ENCODE measurements at places on chromosomes 1 and 21.
A peak's percentile ranks its signal among the peaks of the same experiment; 100 is the strongest.

GRCh38 chr1:35449334-35450008 lies 107.7 kb downstream of the KIAA0319L start:
- DNase-seq, result no peak

DNA sequence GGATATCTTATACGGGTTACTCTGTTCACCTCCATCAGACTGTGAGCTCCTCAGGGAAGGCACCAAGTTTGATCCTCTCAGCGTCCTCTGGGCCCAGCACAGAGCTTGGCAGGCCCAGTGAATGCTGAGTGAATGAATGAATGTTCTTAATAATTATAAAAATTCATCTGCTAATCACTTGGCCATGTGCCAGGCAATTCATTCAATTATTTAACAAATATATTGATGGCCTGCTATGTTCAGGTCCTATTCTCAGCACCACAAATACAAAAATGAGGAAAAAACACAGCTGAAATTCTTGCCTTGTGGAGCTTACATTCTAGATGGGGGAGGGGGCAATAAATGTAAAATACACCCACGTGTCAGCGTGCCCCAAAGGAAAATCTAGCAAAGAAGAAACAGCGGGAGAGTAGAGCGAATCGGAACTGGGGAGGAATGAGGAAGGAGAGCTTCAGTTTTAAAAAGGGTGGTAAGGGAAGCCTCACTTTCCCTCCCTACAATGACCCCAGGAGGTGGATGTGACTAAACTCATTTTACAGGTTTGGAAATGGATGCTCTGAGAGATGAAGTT lies 15.8 kb downstream of the CDCP2 start:
- DNase-seq, result no peak

- DNase-seq, result no peak
Observed at GRCh38 chr1:85857991-85858390, 149.8 kb upstream of the ZNHIT6 start.

- DNase-seq, result no peak
Observed at GRCh38 chr1:200960948-200961340, 62.6 kb downstream of the KIF21B start.

DNA sequence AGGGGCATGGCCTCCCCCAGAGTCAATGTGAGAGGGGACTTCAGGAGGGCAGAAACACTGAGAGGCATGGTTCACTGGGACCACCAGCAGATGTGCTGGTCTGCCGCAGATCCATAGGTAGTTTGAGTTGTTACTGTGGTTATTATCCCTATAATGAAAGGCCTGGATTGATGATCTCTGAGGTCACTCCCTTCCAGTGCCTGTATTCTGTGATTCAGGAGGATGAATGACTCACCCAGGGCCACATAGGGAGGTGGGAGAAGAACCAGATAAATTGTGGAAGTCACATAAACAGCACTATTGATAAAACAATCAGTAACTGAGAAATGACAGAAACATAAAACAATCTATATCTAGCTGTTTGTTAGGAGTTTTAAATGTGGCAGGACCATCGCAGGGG lies 22.7 kb upstream of the ACTL8 start:
- DNase-seq, result no peak

GRCh38 chr1:86950712-86951419 lies 36.4 kb downstream of the HS2ST1 start:
- DNase-seq, result no peak

DNA sequence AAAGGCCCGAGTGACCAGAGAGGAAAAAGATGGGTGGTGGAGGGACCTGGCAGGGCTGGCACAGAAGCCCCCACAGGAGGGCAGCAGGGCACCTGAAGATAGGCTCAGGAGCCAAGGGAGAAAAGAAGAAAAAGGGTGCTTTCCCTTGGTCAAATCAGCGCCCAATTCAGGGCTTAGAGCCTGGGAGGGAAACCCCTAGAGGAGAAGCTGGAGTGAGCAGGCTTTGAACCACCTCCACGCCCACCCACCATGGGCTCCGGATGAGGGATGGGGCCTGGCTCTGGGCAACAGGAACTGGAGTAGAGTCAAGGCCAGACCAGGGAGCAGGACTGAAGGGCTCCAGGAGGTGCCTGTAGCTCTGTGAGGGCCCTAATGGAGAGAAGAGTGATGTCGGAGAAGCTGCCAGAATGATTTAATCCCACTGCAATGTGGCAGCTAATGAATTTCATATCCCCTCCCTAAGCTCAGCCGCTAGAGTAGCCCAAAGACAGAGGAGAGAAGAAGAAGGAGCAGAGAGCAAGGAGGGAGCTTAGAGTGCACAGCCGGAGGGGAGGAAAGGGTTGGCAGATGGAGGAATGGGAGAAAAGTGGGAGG lies 12.0 kb upstream of the PRELP start:
- DNase-seq, result no peak

DNA sequence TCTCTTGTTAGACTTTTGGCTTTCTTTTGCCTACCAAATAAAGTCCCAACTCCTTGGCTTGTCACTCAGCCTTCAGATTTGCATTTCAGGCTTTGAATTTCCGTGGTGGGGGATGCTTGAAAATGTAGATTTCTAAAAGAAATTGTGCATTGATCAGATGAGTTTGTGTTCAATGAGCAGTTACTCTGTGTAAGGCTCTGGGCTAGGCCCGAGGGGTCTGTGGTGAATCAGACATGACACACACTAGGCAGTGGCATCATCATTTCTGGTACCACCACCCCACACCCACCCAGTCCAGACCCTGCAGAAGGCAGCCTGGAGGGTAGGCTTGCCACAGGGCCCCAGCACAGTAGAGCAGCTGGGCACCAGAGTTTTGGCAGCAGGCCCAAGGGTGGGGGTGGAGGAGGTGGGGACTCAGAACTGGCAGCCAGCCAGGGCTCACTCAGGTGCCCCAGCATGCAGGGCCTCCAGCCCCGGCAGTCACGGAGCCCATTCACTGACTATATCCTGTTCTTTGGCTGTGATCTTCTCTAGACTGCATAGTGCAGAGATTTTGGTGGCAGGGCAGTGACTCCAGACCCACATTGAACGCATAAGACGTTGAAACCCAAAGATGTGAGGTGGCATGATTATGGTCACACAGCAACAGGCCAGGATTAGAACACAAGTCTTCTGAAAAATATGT lies 97.2 kb upstream of the ARTN start:
- peak; percentile 90 for DNase-seq

DNA sequence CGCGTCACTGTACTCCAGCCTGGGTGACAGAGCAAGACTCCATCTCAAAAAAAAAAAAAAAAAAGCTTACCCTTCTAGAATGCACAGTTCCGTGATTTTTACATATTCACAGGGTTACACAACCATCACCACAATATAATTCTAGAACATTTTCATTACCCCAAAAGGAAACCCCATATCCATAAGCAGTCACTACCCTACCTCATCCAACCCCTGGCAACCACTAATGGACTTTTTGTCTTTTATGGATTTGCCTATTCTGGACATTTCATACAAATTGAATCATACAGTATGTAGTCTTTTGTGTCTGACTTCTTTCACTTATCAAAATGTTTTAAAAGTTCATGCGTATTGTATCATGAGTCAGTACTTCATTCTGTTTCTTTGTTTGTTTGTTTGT lies 22.8 kb downstream of the SYF2 start:
- DNase-seq, result no peak

DNA sequence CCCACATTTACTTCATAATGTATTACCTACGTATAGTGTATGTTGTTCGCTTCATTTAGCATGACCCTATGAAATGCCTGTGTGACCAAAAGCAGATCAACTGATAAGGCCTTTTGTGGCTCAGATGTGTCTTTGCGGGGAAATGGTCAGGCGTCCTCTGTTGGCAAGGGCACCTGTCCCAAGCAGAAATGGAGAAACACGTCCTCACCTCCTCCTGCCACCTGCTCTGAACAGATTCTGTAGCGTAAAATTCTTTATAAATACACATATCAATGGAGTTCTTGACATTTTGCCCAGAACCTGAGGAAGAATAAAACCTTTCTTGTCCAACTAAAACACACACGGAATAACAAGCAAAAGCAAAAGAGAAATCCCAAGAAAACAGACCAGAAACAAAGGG lies 417.9 kb downstream of the KIF26B start:
- no peak for DNase-seq

GRCh38 chr1:231776010-231776756 lies 149.6 kb downstream of the DISC1 start:
- DNase-seq, result no peak

- DNase-seq, result no peak
Observed at GRCh38 chr1:59570524-59570923, 244.2 kb upstream of the HOOK1 start.

DNA sequence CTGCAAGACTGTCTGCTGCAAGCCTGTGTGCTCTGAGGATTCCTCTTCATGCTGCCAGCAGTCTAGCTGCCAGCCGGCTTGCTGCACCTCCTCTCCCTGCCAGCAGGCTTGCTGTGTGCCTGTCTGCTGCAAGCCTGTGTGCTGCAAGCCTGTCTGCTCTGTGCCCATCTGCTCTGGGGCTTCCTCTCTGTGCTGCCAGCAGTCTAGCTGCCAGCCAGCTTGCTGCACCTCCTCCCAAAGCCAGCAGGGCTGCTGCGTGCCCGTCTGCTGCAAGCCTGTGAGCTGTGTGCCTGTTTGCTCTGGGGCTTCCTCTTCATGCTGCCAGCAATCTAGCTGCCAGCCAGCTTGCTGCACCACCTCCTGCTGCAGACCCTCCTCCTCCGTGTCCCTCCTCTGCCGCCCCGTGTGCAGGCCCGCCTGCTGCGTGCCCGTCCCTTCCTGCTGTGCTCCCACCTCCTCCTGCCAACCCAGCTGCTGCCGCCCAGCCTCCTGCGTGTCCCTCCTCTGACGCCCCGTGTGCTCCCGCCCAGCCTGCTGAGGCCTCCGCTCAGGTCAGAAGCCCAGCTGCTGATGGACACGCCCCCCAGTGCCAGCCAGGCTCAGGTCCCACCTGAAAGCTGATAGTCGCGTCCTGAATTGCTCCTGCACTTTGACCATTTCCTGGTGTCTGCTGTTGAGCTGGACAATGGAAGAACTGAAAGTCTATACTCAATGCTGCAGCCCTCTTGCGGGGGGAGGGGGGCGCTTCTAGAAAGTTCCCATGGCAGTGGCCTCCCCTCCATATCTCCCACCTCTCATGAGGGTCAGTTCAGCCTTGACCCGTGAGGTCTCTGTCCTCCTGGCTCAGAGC lies 1.2 kb downstream of the KRTAP10-4 start:
- no peak for DNase-seq

- DNase-seq, result no peak
Observed at GRCh38 chr1:97042551-97042950, 321.0 kb downstream of the PTBP2 start.

DNA sequence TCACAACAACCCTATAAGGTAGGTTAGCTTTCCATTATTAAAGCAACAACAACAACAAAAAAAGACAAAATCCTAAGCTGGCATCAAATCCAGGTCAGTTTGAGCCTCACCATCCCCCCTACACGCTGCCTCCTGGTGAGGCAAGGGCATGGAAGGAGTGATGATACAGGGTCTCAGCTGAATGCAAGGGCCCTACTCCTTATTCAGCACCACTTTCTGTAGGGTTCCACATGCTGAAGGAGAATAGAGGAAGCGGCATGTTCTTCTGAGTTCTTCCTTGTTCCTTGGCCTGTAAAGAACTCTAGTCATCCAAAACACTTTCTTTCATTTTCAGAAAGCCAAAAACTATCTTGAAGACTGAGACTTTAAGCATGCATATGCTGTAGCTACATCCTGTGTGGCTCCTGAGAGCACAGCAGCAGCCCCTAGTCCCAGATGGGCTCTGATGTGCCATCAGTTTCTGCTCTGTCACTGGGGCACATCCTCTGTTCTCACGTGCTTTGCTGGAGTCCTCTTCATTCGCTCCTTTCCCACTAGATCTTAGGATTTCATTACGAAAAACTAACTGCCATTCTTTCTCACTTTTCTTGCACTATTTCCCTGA lies 6.2 kb downstream of the ILDR2 start:
- no peak for DNase-seq

All from NCI-H187 (cell line).